ENCODE measurements at places on chromosomes 12 and 14.

DNA sequence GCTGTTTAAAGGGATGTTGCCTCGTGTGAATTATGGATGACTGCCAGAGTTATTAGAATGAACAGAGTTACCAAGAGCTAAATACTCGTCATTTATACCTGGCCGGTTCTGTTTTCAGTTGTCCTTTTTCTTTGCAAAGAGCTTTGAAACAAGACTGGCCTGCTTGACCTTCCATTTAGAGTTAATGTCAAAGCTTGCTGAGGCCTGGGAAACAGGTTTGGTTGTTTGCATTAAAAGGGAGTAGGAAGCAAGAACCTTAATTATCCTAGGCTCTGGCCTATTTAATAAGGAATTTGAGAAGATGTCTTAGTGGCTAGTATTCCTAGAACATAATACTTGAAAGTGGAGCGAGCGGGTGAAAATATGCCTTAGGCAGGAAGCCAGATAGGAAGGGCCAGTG lies 233.3 kb downstream of the CACNA1C start:
- no peak for DNase-seq

DNA sequence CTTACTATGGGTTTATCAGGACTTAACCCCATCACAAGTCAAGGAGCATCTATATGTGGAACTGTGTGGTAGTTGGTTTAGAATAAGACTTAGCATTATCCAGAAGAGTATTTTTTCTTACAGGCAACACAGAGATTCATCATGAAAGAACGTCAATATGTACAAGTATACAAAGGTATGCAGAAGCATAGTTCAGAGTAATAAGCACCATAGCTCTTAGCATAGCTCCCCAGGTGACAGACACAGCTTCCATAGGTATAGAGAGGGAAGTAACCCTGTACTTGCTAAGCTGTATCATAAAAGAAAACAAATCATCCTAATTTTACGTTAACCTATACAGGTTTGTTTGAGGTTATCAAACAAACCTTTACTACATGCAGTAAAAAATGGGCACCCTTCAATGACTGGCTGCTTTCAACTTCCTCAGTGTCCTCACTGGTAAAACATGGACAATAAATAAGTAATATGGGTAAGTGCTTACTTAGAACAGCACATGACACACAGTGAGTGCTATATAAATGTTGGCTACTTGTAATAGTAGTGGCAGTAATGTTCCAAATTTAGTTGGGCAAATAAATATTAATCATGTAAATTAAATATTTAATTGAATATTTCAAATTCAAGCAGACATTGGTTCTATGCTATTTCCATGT lies 50.9 kb downstream of the PTPN21 start:
- DNase-seq: no peak

DNA sequence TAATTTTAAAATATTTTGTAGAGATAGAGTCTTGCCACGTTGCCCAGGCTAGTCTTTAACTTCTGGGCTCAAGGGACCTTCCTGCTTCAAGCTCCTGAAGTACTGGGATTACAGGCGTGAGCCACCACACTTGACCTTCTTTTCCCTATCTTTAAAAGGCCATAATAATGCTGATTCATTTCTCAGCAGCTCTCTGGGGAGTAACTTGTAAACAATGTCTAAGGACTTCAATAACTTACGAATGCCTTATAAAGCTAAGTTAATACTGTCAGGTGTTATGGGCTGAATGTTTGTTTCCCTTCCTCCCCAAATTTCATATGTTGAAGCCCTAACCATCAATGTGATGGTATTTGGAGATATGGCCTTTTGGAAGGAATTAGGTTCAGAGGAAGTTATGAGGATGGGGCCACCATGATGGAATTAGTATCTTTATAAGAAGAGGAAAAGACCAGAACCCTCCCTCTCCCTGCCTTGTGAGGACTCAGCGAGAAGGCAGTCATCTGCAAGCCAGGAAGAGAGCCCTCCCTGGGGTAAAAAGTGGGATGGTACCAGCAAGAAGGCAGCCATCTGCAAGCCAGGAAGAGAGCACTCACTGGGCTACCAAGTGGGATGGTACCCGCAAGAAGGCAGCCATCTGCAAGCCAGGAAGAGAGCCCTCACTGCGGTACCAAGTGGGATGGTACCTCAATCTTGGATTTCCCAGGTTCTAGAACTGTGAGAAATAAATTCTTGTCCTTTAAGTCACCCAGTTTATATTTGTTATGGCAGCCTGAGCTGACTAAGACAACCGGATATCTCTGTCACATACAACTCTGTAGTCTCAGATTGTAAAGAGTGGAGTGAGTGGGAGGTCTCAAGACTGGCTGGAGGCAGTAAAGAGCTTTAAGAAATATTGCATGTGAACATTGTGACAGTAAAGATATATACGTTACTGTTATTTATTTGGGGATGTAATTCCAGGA lies 16.3 kb upstream of the YBX3 start:
- DNase-seq: no peak

DNA sequence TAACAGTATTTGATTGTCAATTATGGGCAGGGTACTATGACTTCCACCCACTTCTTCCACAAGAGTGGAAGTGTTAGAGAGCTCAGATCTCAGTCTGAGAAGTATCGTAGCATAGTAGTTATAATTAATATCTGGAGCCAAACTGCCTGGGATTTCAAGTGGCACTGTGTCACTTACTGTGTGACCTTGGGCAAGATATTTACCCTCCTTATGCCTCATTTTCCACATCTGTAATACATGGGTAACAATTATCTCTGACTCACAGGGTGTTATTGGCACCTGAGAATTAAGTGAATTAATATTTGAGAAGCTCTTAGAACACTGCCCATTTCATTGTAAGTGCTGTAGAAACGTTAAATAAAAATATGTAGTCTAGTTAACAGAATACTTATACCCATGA lies 11.5 kb downstream of the RAB21 start:
- DNase-seq: no peak

GRCh38 chr12:111686574-111687105 lies 787 bp downstream of the ACAD10 start:
- DNase-seq: no peak

GRCh38 chr12:16003460-16003859 lies 92.3 kb downstream of the DERA start:
- DNase-seq: no peak

GRCh38 chr14:67943947-67944346 lies 124.4 kb downstream of the RAD51B start:
- peak; percentile 1 for DNase-seq

- no peak for DNase-seq
These were observed 200.3 kb downstream of the CNTN1 start for GRCh38 chr12:40892528-40892927.

DNA sequence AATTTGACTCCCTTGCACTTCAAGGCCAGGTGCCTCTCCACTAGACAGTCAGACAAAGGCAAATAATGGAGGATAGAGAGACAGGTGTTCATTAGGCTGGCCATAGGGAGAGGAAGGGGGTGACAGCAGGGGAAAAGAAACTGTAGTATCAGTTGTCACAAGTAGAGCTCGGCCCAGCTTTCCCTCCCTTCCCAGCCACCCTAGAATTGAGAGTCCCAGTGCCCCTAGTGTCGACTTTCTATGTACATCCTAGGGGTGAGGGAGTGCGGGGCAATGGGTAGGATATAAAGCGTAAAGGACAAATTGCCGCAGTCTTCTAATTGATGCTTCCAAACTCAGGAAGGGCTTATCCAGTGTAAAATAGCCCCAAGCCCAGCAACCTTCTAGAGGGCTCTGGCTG lies 39.0 kb downstream of the BAZ2A start:
- DNase-seq: no peak

Data from stimulated activated CD4-positive, alpha-beta T cell treated with anti-CD3 and anti-CD28 coated beads, TNF-alpha, amount 100 ng/mL, for 1 hour (primary cell).